ENCODE measurements at places on chromosomes 2 and 18. TPM values are rescaled to one million over a fixed set of nuclear protein-coding genes. Genes with fewer than 3 reads are reported as not detected.

DNA sequence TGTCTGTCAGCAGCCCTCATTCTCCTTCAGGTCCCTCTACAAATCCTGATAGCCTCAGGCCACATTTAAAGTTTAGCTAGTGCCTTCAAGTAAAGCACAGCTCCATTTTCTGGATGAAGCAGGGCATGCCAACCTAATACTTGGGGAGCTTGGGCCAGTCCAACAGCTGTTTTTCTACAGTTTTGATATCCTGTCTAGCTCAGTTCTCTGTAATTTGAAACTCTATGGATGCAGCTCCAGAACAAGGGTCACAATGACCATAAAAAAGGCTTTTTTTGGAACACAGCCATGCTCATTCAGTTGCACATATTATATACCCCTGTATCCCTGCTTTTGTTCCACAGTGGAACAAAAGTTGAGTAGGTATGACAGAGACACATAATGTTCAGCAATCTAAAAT, 373.5 kb downstream of the SUCLG1 start:
- DNase-seq = no peak

DNA sequence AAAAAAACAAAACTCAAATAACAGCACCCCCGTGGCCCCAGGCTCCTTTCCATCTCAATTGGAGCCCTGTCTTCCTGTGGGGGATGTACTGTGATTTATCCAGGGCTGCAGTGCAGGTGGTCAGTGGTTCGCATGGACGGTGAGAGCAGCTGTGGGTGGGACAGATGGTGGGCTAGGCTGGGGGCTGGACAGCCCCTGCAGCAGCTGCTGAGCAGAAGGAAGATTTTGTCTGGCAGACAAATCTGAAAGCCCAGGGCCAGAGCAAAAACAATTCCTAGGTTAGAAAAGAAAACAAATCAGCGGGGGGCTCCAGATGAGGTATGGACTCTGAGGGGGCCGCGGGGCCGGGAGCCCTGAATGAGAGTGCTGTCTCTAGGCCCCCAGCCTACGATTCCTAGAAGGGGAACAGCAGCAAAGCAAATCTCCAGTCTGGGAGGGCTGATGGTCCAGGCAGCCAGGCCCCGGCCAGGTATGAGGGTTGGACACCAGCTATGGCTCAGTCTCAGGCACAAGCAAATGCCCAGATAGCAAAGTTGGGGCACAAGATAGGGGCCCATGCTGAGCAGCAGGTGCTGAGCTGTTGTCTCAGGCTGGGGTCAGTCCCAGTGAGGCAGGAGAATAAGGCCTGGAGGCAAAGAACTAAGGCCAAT, 45.4 kb downstream of the SOWAHC start:
- DNase-seq = no peak

GRCh38 chr2:172465417-172466334, 38.3 kb downstream of the ITGA6 start:
- DNase-seq = no peak

DNA sequence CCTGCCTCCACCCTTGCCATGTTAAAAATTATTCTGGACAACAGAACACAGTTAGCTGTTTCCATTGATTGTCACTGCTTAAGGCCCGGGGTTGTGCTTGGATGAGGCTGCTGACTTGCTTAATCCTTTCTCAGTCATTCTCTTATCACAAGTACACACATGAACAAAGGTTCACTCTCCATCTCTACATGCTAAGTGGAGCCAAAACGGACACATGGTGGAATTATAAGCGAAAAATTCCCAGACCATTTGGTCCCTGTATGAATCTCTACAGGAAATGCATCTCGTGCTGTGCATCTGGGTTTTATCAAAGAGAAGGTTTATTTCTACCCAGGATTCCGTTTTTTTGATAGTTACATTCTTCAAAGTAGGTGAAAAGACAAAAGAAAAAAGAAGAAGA, 177.5 kb upstream of the ETAA1 start:
- DNase-seq = no peak

GRCh38 chr18:7668392-7668791, 101.3 kb downstream of the PTPRM start:
- DNase-seq = no peak

DNA sequence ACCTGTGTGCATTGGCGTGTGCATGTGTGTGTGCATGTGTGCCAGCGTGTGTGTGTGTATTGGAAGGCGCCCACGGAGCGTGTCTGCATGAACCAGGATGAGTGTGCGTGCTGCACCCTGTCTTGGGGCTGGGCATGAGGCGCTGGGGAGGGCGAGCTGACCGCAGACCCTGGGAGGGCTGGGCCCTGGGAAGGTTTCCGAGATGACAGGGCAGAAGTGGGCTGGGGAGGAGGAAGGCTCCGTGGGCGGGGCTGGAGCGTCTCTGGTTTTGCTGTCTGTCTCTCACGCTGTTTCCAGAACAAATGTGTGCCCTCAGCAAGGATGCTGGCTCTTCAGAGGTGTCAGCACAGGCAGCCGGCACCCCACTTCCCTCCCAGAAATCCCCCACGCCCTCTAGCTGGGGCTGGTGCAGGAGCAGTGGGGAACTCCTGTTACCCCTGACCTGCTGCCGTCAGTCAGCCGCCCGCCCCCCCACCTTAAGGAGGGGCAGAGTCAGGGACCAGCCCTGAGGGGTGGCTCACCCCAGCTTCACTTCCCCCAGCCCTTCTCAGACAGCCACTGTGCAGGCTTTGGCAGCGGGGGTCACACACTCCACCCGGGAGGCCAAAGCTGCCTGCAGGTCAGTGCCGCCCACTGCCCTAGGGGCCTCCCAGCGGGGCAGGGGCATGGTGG, at the start of gene GPR35:
Gene GPR35, plus strand, starts transcription at position 531 of the 672 bp plus-strand sequence. CDS start 4,473 bp downstream, outside the sequence.
- DNase-seq = peak; percentile 25

Gene CD302
- 0.92 TPM for total RNA-seq

Gene PRLH
- total RNA-seq = not detected

Gene PLCL1
- total RNA-seq = 0.08 TPM

Gene PIAS2
- total RNA-seq = 8.7 TPM

Gene BMP10
- total RNA-seq = not detected

Gene CERKL
- total RNA-seq = 0.07 TPM

Gene TSPYL6
- total RNA-seq = not detected

Gene NR4A2
- total RNA-seq = 0.13 TPM
